ENCODE measurements at places on chromosomes 16 and 17. TPM values are rescaled to one million over a fixed set of nuclear protein-coding genes. Genes with fewer than 3 reads are reported as not detected.

Gene SLFN14
- not detected for total RNA-seq

Gene NLGN2
- 4.1 TPM for total RNA-seq

Gene TNK1
- total RNA-seq: 0.57 TPM

Gene CRAMP1
- 5.3 TPM for total RNA-seq

Gene SLC6A2
- not detected for total RNA-seq

All from smooth muscle cell of bladder (primary cell).